Hepatocyte (in vitro differentiated cells): ENCODE measurements at places on chromosomes 5 and 9. TPM values are rescaled to one million over a fixed set of nuclear protein-coding genes. Genes with fewer than 3 reads are reported as not detected.

DNA sequence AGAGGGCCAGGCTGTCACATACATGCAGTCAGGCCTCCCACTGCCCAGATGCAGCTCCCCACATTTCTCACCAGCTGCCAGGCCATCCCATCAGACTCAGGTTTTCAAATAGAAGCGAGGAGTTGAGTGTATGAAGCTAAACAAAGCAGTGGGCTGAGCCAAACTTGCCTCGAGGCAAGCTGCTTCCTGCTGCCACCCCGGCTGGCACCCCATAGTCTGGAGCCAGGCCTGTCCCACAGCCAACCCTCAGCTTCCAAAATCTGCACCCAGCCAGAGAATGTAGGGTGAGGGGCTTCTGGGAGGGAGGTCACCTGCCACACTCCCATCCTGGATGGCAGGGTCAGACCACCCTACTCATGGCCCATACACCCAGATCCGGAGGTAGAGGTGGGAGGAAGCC lies 22.3 kb upstream of the ALDH1B1 start:
- peaks cover 5% of the 10 kb centered on the region for H3K4me1 ChIP-seq
- H3K36me3 ChIP-seq: no peaks in the 10 kb centered on the region
- no peak for DNase-seq
- H3K4me3 ChIP-seq: no peak overlapping the region
- H3K27me3 ChIP-seq: no peaks in the 10 kb centered on the region

PRKACG gene
- not detected in 2 replicates for total RNA-seq

GRCh38 chr5:79416499-79416898 lies 97.4 kb downstream of the HOMER1 start:
- no peak for DNase-seq
- H3K27me3 ChIP-seq: no peaks in the 10 kb centered on the region
- no peaks in the 10 kb centered on the region for H3K4me1 ChIP-seq
- no peak overlapping the region for H3K27ac ChIP-seq

GRCh38 chr5:107124376-107124775 lies 546.4 kb downstream of the EFNA5 start:
- H3K36me3 ChIP-seq: no peaks in the 10 kb centered on the region
- no peaks in the 10 kb centered on the region for H3K4me1 ChIP-seq
- H3K4me3 ChIP-seq: no peak overlapping the region
- DNase-seq: no peak

GRCh38 chr5:112978836-112979235 lies 2.2 kb downstream of the DCP2 start:
- no peak overlapping the region for H3K27ac ChIP-seq
- peaks cover 14% of the 10 kb centered on the region for H3K4me1 ChIP-seq
- H3K27me3 ChIP-seq: no peaks in the 10 kb centered on the region
- H3K4me3 ChIP-seq: peak overlapping the region; percentile 93

CCL28 gene
- 0.52 and 0.80 TPM in 2 replicates for total RNA-seq

ARL14EPL gene
- 0.07 TPM in 1 of 2 replicates, not detected in the other for total RNA-seq

DNA sequence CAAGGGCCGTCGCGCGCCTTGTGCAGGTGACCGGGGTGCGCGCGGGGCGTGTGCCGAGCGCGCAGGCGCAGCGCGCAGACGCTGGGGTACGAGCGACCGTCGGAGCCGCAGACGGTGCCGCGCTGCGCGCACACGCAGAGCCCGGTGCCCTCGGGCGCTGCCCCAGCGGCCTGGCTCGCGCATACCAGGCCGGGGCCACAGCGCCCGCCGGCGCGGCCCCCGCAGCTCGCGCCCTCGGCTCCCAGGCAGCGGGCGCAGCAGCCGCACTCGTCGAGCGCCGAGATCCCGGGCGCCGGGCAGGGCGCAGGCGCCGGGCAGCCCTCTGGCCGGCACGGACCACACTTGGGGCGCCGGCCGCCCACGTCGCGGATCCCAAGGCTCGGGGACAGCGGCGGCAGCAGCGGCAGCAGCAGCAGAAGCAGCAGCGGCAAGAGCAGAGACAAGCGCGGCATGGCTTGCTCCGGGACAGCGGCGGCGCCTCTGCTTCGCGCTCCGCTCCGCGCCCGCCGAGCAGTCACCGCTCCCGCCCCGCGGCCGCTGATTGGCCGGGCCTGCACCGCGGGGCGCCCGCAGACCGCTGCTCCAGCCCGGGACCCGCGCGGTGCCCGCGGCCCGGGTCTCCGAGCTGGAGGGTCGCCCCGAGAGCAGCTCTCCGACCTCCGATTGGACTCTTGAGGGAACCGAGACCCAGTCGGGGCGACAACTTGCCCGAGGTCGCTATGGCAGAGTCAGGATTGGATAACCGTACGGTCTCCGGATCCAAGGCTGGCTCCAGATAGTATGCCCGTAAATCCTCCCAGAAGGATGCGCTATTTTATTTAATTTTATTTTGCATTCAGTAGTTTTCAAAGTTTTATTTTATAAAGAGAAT lies at the start of gene IGFBPL1:
Gene IGFBPL1 (minus strand): TSS at position 482 of the 871 bp plus-strand sequence. CDS start 30 bp downstream, at position 452.
- H3K27me3 ChIP-seq: peaks cover 51% of the 10 kb centered on the region
- H3K4me3 ChIP-seq: peak within 1 kb of the TSS; percentile 40
- no peak within 1 kb of the TSS for H3K27ac ChIP-seq
- peak; percentile 58 for DNase-seq
- H3K36me3 ChIP-seq: no peaks in the 10 kb centered on the region

- H3K4me3 ChIP-seq: no peak overlapping the region
- no peak for DNase-seq
- no peaks in the 10 kb centered on the region for H3K4me1 ChIP-seq
- no peak overlapping the region for H3K27ac ChIP-seq
- H3K27me3 ChIP-seq: no peaks in the 10 kb centered on the region
These were observed 22.6 kb upstream of the NADK2 start for GRCh38 chr5:36264202-36264760.

SPATA9 gene
- 0.33 TPM in 1 of 2 replicates, not detected in the other for total RNA-seq

DNA sequence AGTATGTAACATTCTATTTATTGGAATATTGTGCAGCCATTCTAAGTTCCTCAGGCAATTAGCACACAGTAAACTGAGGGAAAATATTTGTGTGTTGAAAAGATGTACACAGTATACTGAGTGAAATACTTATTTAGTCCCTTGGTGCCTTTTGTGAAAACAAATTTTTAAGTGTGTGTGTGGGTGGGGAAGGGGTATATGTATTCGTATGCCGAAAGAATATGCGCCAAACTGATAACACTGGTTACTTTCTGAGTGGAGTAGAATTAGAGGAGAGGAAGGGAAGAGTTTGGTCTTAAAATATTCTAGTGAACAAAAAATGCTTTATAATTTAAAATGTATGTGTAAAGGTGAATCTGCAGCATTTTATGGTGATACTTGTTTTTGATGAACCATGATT lies 3.1 kb downstream of the DCP2 start:
- H3K4me3 ChIP-seq: no peak overlapping the region
- H3K27ac ChIP-seq: no peak overlapping the region
- H3K36me3 ChIP-seq: no peaks in the 10 kb centered on the region
- H3K27me3 ChIP-seq: no peaks in the 10 kb centered on the region
- H3K4me1 ChIP-seq: peaks cover 14% of the 10 kb centered on the region

MAP1B gene
- total RNA-seq: 40.8 and 82.4 TPM in 2 replicates

DNA sequence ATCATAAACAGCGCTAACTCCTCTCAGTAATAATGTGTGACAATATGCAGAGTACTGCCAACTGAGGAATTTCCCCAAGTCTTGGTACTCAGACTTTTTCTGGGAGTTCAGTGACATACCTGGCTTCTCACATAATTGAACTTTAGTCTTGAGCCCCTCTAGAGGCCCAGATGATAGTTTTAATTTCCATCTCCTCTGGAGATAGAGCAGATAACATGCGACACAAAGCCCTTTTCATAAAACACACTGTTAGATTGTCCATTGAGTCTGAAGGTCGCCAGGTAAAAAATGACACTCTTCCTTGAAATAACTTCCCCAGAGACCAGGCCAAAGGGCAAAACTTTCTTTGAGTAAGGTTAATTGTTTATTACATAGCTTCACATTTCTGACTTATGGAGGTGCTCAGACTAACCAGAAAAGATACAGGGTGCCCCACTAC lies 476.0 kb downstream of the RASEF start:
- DNase-seq: no peak
- no peak overlapping the region for H3K4me3 ChIP-seq
- no peaks in the 10 kb centered on the region for H3K36me3 ChIP-seq
- peaks cover 28% of the 10 kb centered on the region for H3K4me1 ChIP-seq
- H3K27ac ChIP-seq: peak overlapping the region; percentile 71

SPATA31A3 gene
- not detected in 2 replicates for total RNA-seq

DNA sequence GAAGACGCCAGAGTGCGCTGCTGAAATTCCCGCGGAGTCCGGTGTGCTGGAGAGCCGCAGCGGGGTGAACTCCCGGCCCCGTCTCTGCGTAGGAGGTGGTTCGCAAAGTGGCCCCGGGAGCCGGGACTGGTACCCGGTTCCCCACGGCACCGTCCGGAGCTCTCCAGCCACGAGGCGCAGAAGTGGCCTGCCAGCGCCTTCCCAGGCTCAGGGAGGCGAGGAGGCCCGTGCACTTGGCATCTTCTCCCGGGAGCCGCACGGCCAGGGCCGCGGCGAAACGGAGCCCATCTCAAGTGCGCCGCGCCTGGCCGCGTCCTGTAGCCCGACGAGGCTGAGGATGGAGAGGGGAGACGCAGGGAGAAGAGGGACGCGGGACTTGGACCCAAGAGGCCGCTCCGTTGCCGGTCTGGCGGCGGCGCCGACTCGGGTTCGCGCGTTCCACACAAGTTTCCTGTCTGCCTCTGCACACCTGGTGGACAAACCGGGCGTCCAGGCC lies 1.1 kb upstream of the IRX1 start:
- peaks cover 14% of the 10 kb centered on the region for H3K4me1 ChIP-seq
- no peaks in the 10 kb centered on the region for H3K36me3 ChIP-seq
- peak; percentile 51 for DNase-seq

- H3K27me3 ChIP-seq: no peaks in the 10 kb centered on the region
- H3K36me3 ChIP-seq: no peaks in the 10 kb centered on the region
- peak; percentile 25 for DNase-seq
- no peak overlapping the region for H3K27ac ChIP-seq
- no peak overlapping the region for H3K4me3 ChIP-seq
These were observed 31.6 kb downstream of the ADRA1B start for GRCh38 chr5:159947708-159948358.

DNA sequence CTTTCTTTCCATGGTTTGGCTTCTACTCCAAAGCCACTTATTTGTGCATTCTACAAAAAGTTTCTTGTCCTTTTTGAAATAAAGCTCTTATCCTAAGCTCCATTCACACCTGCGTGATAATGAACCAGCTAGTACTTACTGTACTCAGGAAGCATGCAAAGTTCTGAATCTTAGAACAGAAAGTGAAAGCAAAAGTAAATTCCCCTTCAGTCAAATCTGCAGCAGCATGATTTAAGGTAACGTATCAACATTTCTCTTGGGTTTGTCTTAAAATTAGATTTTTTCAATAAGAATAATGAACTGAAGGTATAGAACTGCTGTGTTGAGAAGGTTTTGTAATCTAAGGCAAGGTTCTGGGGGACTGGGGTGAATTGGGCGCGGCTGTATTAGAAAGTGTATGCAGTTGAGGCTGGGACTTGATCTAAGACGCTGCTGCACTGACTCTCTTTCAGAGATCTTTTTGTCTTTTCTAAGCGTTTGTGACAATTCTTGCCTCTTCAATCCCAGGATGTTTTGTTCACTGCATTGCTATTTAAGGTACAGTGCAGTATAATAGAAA lies at the start of gene ERAP2:
Gene ERAP2 (plus strand): TSS at position 209 of the 559 bp plus-strand sequence. CDS start 3,186 bp downstream, outside the sequence.
- H3K4me3 ChIP-seq: peak within 1 kb of the TSS; percentile 3
- H3K36me3 ChIP-seq: no peaks in the 10 kb centered on the region
- peaks cover 4% of the 10 kb centered on the region for H3K4me1 ChIP-seq
- H3K27ac ChIP-seq: peak within 1 kb of the TSS; percentile 41

GRCh38 chr5:41649659-41650058 lies 139.3 kb upstream of the PLCXD3 start:
- DNase-seq: no peak
- H3K36me3 ChIP-seq: no peaks in the 10 kb centered on the region
- H3K4me1 ChIP-seq: no peaks in the 10 kb centered on the region

DNA sequence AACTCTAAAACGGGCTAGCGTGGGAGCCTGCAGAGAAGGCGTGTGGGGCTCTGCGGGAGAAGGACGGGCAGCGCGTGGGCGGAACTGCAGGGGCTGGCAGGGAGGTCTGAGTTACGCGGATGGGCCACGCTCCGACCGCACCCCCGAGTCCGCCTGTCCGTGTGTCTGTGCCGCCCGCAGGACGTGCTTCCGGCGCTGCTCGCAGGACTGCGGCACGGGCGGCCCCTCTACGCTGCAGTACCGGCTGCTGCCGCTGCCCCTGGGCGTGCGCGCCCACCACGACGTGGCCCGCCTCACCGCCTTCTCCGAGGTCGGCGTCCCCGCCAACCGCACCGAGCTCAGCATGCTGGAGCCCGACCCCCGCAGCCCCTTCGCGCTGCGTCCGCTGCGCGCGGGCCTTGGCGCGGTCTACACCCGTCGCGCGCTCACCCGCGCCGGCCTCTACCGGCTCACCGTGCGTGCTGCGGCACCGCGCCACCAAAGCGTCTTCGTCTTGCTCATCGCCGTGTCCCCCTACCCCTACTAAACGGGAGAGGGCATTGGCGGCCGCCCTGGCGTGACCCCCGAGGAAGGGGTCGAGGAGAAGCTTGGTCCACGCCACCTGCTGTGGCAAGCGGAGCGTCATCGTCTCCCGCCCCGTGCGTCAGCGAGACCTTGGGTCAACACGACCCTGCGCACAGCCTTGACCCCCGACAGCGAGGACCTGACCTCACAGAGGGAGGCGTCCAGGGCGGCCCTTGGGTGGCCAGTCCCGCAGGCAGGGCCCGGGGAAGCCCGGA lies 11.4 kb upstream of the ASS1 start:
- H3K4me1 ChIP-seq: peaks cover 12% of the 10 kb centered on the region
- no peak overlapping the region for H3K27ac ChIP-seq
- no peaks in the 10 kb centered on the region for H3K36me3 ChIP-seq
- DNase-seq: peak; percentile 79
- H3K27me3 ChIP-seq: peaks cover 23% of the 10 kb centered on the region
- H3K4me3 ChIP-seq: peak overlapping the region; percentile 33

DNA sequence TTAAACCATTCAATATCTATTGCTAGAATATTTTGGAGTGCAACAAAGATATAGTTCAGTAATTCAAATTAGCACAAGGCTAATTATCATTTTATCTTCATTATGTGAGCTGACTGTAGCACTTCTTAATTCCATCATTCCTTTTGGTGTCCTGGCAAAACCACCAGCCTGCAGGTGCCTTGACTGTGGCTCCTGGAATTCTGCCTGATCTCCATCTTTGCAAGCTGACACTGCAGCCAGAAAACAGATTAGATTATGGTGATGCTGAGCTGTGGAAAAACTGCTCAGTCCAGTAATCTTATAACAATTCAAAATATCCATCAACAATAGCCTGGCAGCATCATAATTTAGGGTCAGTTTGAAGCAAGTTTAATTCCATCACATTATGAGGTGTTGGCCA lies 919.5 kb downstream of the DTWD2 start:
- H3K36me3 ChIP-seq: no peaks in the 10 kb centered on the region
- H3K4me1 ChIP-seq: no peaks in the 10 kb centered on the region
- H3K27me3 ChIP-seq: no peaks in the 10 kb centered on the region
- no peak overlapping the region for H3K27ac ChIP-seq
- no peak for DNase-seq

DNA sequence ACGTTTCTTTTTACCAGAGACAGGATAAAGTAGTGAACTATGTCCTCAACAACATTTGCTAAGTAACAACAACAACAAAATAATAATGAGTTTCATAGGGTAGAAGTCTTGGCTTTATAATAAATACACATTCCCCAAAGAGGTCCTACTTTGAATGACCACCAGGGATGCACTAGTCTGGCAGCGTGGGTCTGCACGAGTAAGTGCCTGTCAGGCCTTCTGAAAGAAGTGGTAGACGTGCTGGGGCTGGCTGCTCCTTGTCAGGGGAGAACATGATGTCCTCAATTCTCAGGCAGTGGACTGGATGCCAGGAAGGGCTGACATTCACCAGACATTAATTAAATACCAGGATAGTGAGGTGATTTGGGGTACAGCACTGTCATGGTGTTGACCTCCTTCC lies 331.1 kb downstream of the TMEM38B start:
- H3K36me3 ChIP-seq: no peaks in the 10 kb centered on the region
- H3K4me1 ChIP-seq: no peaks in the 10 kb centered on the region
- H3K27ac ChIP-seq: peak overlapping the region; percentile 14

PCDH1 gene
- total RNA-seq: 10.5 and 10.8 TPM in 2 replicates

GRCh38 chr5:170738840-170739239 lies 44.7 kb upstream of the GABRP start:
- H3K4me1 ChIP-seq: no peaks in the 10 kb centered on the region
- H3K4me3 ChIP-seq: no peak overlapping the region
- no peak for DNase-seq
- no peak overlapping the region for H3K27ac ChIP-seq
